ENCODE measurements at places on chromosomes 16 and 17.

DNA sequence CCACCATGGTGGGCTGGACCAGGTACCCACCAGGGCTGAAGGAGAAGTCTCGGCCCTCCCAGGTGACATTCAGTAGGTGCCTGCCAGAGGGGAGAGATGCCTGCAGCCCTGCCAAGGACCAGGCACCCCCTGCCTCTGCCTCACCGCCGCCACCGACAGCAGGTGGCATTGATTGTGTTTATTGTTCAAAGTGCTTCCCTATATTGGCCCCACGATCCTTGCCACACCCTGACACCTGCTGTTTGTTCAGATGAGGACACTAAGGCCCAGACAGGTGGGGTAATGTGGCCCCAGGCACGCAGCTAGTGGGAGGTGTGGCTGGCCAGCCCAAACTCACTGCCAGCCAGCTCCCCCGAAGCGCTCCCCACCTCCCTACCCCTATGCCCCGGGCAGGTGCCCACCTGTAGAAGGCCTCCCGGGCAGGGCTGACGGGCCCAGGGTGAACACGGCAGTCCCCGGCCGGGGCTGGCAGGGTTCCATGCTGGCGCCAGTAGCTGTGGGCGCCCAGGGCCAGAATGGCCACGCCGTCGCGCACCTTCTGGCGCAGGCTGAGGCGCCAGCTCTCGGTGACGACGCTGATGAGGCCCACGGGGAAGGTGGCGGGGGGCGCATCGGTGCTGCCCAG, 8.0 kb downstream of the GRIN2C start:
- DNase-seq, result no peak

DNA sequence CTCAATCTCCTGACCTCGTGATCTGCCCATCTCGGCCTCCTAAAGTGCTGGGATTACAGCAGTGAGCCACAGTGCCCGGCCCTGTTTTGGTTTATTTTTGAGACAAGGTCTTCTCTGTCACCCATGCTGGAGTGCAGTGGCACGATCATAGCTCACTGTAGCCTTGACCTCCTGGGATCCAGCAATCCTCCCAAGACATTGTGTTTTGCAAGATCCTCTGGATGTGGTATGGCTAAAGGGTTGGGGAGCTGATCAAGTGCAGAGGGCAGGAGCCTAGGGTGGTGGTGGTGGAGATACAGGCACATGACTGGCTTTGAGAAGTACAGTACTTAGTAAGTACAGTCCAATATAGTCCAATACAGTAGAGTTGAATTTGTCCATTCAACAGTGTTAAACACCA, 16.6 kb upstream of the TNS4 start:
- DNase-seq, result no peak

DNA sequence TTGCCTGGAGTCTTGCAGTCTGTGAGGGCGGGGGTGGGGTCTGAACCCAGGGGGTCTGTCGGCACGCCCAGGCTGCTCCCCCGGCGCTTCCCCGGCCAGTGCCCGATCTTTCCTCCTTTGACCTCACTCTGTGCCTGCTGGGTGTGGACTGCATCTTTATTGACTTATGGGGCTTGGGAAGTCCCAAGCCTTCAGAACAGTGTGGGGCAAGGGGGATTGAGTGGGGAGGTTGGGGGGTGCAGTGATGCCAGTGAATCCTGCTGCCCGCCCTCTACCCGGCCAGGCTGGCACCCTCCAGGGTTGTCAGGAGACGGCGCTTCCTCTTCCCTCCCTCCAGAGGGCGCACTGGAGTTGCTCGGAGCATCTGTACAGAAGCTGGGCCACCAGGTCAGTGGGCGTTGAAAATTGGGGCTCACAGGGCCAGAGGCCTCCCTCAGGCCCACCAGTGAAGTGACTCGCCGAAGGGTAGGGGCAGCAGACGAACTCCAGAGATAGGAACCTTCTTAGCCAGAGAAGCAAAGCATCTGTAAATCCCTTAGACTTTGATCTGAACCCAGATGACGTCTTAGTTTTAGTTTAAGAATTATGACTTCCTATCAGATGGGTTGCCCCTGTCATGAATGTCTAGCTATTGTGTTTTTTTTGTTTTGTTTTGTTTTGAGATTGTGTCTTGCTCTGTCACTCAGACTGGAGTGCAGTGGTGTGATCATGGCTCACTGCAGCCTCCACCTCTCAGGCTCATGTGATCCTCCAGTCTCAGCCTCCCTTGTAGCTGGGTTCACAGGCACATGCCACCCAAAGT, 184.8 kb upstream of the CIBAR2 start:
- peak; percentile 54 for DNase-seq

DNA sequence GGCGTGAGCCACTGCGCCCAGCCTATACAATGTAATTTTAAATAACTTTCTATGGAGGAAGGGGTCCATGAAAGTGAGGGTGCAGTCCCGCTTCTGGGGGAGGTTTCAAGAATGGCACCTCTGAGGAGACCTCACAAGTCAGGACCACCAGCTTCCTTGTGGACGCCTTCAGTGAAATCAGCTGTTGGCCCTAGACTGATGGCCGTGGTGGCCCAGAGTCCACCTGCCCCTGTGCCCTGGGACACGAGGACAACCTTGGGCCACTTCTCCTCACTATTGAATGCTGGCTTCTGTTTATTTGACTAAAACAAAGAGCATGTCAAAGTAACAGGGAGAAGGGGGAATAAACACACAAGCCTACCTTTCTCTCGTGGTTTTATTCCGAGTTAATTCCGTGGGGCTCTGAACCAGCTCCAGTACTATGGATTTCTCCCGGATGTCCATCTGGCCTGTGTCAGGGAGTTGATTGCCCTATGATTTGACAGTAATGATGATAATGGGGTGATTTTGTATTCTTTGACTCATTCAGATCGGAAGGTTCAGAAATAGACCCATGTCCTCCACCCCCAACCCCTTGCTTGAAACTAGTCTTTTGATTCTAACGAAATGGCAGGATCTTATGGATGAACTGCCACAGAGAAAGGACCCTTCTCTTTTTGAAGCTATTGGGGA, 8.6 kb upstream of the CBX4 start:
- DNase-seq, result no peak

- peak; percentile 25 for DNase-seq
Observed at GRCh38 chr16:642189-643049, 791 bp downstream of the MCRIP2 start.

DNA sequence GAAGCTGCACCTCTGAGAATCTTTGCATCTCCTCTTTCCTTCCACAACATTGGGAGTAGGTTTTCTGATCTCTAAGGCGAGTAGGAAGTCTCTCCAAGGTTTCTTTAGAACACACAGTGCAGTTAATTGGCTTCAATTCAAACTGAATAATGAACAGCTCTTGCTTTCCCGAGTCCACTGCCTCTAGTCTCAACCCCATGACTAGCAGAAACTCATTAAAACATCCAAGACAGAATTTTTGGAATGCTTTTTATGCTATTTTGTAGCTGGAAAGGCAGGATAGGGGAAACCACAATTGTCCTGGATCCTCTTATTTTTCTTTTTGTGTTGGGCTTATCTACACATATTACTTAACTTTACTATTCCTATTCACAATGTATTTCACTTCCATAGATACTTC, 206.6 kb downstream of the CDH8 start:
- DNase-seq, result no peak

DNA sequence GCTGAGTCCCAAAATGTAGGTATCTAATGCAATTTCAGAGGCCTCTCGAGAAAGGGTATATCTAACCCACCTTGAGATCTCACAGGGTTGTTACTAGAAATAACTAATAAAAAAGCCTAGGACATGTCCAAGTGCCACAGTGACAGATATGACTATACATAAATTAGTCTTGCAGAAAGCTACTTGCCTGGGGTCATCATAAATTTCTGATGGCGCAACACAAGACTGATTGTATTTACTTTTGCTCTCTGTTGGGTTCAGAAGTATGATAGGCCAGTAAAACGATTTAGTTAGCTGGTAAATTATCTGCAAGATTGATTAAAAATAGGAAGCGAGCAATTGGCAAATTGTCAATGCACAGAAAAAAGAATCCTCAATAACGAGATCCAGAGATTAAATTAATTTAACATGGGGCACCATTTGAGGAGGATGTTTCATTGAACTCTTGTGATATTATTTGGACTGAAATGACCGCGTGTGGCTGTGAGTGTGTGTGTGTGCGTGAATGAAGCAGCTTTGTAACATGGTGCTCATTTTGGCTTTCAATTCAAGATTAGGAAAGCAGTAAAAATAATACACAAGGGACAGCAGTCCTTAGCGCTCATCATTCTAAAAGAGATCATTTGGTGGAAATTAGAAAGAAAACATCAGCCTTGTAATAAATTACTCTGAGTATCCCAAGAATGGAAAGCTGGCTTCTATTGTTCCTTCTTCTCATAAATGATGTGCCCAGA, 157.4 kb upstream of the ZFHX3 start:
- DNase-seq, result no peak

- DNase-seq, result no peak
Observed at GRCh38 chr17:17091856-17092756, 49.8 kb downstream of the MPRIP start.

DNA sequence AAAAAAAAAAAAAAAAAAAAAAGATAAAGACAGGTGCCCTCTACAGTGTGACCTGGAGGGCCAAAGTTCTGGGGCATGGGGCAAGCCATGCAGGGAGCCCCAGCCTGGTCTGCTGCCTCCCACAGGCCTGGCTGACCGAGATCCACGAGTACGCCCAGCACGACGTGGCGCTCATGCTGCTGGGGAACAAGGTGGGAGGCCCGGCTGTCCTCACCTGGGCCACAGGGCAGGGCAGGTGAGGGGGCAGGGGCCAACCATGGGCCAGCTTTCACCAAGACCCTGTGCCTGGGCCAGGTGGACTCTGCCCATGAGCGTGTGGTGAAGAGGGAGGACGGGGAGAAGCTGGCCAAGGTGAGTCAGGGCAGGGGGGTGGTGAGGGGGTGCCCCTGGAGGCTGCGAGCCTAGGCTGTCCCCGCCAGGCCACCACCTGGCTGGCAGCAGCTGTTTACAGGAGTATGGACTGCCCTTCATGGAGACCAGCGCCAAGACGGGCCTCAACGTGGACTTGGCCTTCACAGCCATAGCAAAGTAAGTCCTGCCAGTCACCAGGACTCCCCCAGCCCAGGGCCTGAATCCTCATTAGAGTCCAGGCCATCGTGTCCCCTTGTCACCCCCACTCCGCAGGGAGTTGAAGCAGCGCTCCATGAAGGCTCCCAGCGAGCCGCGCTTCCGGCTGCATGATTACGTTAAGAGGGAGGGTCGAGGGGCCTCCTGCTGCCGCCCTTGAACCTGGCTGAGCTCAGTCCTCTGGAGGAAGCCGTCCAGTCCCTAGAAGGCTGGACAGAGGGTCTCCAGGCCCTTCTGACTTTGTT, 2.7 kb upstream of the TRAF7 start:
- DNase-seq, result peak; percentile 42

GRCh38 chr16:16982614-16983013, 488.1 kb downstream of the XYLT1 start:
- DNase-seq, result no peak

GRCh38 chr16:1264345-1265089, 8.6 kb downstream of the TPSD1 start:
- DNase-seq, result no peak

GRCh38 chr17:32223703-32224102, 41.9 kb upstream of the RHBDL3 start:
- no peak for DNase-seq

GRCh38 chr17:65564793-65565192, 3.3 kb upstream of the AXIN2 start:
- DNase-seq, result no peak

- DNase-seq, result no peak
Observed at GRCh38 chr16:24052329-24053098, 203.6 kb upstream of the CACNG3 start.

DNA sequence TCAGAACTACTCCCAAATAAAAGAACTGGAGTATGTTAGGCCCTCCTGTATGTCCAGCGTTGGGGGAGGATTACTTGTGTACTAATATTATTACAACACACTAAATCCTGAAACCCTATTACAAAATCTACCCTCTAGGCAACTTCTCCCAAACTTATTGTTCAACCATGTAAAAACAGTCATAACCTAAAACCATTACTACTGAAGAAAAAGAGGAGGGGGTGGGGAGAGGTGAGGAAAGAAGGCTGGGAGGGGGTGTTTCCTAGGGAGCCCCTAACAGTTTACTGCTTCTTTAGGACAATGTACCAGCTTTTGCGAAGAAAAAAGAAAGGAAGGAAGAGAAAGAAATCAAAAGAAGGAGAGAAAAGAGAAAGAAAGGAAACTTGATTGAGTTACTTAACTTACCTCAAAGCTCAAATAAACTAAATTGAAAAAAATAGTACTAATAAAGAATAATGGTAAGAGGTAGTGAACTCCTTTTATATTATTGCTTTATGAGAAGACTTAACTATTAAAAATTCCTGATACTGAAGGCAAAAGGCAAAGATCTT, 2.3 kb downstream of the SALL1 start:
- DNase-seq, result no peak

- no peak for DNase-seq
Observed at GRCh38 chr17:67685351-67685750, 32.4 kb upstream of the NOL11 start.

DNA sequence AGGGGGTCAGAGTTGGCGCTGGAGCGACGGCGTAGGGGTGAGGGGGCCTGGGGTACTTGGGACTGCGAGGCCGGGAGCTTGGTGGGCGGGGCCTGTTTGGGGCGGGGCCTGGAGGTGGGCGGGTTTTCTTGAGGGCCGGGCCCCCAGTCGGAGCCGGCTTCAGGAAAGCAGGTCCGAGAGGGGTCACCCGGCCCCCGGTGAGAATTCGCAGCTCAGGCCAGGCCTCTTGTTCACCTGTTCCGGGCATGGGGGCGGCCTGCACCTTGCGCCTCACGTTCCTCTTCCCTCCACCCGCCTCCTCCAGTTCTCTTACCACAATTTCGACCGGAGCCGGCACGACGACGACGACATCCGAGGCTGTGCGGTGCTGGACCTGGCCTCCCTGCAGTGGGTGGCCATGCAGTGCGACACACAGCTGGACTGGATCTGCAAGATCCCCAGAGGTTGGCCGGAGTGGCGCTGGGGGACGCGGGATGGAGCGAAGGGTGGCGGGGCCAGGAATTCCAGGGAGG, 52.5 kb downstream of the MRC2 start:
- no peak for DNase-seq

DNA sequence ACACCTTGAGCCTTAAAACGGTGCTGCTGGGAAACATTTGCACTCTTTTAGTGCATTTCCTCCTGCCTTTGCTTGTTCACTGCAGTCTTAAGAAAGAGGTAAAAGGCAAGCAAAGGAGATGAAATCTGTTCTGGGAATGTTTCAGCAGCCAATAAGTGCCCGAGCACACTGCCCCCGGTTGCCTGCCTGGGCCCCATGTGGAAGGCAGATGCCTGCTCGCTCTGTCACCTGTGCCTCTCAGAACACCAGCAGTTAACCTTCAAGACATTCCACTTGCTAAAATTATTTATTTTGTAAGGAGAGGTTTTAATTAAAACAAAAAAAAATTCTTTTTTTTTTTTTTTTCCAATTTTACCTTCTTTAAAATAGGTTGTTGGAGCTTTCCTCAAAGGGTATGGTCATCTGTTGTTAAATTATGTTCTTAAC, 4.4 kb downstream of the SOX9 start:
- no peak for DNase-seq
